Skin of body (tissue), 3 donors: ENCODE measurements at places on chromosomes 12 and 14. TPM values are rescaled to one million over a fixed set of nuclear protein-coding genes. Genes with fewer than 3 reads are reported as not detected.
A peak's percentile ranks its signal among the peaks of the same experiment; 100 is the strongest.

DNA sequence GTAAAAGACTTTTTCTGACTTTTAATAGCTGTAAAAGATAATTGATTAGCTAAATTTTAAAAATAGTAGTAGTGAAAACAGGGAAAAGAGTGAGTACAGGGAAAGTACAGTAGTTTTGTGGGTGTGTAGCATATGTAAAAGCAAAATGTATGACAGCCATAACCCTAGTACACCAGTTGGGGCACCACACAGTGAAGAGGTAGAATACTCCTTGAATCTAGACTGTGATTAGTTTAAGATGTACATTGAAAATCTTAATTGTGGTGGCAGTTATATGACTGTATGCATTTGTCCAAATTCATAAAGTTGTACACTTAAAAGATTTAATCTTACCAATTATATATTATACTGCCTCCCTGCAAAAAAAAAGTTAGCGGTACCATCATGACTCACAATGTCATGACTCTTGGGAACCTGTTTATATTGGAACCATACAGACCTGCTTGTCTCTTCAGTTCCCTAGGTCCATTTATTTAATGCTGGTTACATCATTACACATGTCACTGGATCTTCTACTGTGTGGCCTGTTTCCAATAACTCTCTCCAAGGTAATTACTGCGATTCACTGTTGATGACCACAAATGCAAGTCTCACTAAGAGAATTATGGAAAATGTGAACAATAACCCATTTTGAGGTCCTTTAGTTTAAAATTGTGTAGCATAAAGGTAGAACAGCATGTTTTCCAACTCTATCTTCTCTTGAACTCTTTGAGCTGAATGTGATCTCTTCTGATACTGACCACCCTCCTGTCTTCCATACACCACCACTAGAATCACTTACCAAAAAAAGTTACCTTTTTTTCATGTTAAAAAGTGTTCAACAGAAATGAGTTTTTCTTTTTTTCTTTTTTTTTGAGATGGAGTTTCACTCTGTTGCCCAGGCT lies 264.2 kb upstream of the AMIGO2 start:
- no peak for DNase-seq

DNA sequence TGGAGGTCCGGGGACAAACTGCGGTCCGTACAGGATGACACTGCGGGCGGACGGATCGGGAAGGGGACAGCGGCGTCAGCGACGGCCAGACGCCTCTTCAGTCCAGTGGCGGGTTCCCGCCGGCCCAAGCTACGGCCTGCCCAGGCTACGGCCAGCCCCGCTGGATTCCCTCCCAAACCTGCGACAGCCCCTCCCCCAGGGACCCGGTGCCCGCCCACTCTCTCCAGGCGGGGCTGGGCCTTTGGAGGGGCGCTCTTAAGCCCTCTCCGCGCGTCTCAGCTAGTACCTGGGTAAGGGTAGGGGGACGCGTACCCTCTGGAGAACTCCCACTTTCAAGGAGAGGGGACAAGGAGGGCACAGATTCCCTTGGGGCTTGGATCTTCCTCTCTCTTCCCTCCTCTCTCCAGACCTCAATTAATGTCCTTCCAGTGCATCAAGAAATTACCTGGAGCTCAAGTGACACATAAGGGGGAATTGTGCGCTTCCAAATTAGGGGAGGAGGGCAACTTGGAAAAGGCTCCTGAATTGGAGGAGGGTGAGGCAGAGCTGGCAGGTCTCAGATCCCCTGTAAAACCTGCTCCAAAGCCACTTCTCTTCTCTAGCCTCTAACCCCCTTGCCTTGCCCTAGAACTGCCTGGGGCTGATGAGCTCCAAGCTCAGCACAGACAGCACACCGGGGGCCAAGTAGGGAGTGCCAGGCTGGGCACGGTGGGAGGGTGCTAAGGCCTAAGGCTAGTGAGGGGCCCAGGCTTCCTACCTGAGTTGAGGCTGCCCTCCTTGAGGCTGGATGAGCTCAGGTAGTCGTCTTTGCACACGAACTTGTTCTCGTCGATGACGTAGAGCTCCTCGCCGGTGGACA lies 3.1 kb downstream of the LHX5 start:
- no peak for DNase-seq

DNA sequence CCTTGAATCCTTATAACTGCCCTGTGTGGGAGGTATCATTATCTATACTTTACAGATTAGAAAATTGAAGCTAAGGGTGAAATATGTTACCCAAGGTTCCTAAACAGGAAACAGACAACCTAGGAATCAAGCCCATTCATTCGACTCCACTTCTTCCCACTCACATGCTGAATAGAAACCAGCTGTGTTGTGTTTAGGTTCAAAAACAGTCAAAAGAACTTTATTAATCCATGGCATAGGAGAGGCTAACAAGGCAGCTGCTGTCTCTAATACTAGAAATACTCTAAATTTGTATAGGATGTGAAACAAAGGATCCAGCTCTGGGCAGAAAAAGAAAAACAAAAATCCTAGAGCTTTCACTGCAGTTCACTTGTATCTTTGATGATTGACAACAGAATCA lies 9.9 kb downstream of the AMDHD1 start:
- DNase-seq = no peak

DNA sequence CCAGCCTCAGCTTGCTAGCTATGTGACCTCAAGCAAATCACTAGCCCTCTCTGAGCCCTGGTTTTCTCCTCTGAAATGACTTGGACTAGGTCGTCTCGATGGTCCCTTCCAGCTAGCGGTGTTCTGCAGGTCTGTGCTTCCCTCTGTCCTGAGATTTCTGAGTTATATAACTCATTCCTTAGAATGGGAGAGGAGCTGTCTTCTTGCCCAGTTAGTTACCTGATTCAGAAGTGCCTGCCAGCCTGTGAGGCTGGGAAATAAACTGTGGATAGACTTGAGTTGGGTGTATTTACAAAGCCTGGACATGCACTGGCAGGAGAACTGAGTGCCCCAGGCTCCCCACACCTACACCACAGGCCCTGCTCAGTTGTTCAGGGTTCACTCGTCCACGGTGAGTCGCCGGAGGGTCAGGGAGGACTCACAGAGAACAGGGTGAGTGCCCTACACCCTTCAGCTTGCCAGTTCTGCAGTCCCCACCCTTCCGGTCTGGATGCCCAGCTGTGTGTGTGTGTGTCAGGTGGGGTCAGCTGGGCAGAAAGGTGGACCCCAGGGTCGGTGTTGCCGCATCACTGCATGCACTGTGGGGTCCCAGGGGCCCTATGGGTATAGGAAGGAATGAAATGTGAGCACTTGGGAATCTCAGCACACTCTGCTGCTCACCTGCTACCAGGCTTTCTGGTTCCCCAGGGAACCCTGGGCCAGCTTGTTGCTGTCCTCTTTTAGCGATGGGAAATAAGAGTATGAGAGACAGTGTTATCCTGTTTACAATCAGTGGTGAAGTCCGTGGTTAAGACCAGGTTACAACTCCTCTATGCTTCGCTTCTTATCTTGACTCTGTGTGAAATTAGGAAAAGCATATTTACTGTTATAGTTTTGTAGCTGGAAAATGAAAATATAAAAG lies 348.2 kb downstream of the DPF3 start:
- no peak for DNase-seq

DNA sequence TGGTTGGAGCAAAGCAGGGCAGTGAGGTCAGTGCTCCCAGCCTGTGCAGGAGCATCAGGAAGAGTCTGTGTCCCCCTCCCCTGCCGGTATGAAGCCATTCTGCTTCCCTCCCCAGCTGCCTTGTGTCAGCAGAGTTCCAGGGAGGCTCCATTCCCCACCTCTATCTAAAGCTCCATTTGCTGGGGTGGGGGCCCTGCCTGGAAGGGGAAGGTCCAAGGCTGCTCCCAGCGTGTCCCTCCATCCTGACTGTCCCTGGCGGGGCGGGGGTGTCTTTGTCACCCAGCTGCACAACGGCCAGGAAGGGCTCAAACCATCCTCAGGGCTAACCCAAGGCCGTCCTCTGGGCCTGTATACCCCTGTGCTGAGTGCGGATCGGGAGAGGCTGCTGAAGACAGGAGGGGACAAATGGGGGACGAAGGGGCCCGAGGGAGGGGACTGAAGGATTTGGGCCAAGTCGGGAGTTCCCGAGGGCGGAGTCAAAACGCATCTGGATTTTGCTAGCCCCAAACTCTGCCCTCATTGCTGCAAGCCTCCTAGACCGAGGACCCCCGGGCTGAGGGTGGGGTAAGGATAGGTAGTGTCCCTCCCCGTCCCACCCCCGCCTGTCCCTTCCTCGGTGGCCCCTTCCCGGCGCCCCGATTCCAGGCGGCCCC lies 748 bp upstream of the ACVRL1 start:
- peak; percentile 64 for DNase-seq

GRCh38 chr12:55838361-55838760 lies 4.4 kb downstream of the MMP19 start:
- DNase-seq = no peak

The MMP19 gene
- 18.2 TPM for total RNA-seq

The PRB2 gene
- total RNA-seq = 0.20 TPM

The TTC6 gene
- 0.10 TPM for total RNA-seq

DNA sequence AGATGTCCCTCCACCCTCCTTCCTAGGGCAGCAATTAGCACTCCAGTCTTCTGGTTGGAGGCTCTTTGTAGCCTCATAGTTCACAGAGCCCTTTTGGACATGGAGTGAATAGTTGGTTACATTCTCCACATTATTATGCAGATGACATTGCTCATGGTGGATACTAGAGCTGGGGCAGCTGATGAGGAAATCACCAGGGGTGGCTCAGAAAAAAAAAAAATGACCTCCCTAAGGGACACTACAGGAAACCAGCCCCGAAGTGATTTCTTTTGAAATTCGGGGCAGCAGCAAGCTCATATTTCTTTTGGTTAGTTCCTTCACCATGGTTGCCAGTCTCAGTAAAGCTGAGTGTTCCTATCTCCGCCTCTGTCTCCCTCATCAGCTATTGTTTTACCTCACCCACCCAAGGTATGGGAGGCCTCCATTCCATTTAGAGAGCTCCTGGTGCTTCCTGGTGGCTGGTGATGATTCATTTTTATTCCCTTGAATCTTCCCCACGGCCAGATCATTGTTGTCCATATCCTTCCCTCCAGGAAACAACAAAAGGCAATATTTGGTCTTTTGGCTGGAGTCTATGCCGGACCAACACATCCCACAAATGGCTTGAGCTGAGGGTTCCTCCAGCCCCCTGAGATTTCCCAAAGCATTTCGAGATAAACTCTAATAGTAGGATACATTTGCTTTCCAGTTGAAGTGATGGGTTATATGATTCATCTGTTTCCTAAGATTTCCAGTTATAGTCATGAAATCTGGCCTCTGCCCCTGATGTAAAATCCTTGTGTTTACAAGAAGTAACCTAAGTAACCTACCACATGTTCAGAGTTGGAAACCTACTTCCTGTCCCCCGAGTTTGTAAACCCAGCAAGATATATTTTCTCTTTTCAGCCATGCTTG lies 56.2 kb upstream of the NID2 start:
- DNase-seq = peak; percentile 7

The ESRRB gene
- total RNA-seq = 0.59 TPM

DNA sequence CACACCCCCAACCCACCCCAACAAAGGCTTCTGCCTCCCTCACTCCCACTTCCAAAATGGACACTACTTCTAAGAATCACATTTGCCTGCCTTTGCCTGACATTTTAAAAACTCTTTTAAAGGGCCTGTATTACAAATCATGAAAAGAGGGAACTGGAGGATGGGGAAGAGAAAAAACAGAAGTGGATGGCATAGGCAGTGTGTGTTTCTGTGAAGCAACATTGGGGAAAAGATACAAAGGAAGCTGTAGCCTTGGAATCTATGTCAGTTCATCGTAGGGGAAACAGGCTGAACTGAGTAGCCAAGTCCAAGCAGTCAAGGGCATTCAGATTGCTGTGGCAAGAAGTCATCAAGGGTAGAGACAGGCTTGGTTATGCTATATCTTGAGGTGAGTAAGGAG lies 273.9 kb downstream of the BTG1 start:
- no peak for DNase-seq

- DNase-seq = no peak
Observed at GRCh38 chr14:95480887-95481226, 35.6 kb downstream of the SYNE3 start.

The PLEKHG7 gene
- total RNA-seq = not detected

DNA sequence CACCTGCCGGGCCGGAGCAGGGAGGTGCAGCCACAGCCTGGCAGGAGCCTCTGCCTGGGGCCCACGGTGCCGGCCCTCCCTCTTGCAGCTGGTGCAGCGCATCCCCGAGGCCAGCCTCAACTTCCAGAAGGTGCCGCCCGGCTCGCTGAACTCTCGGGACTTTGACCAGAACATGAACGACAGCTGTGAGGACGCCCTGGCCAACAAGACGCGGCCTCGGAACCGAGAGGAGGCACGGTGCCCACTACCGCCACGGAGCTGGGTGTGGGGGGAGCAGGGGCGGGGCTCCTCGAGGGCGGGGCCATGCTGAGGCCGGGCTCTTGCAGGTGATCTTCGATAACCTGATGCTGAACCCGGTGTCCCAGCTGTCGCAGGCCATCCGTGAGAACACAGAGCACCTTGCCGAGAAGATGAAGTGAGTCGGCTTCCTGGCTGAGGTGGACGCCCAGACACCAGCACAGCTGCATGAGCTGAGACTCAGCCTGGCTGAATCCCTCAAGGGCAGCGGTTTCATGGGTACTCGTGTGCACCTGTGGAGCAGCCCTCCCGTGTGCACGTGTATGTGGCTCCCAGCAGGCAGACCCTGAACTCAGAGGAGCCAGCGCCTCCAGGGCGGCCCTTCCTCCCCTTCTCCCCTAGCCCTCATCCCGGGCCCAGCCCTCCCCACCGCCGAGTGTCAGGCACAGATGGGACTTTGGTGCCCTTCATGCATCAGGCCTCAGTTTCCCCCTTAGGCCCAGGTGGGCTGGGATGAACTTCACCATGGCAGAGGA lies 28.6 kb downstream of the CEP170B start:
- no peak for DNase-seq

- no peak for DNase-seq
Observed at GRCh38 chr12:84150201-84150600, 762.4 kb downstream of the SLC6A15 start.

The SLC10A1 gene
- not detected for total RNA-seq

DNA sequence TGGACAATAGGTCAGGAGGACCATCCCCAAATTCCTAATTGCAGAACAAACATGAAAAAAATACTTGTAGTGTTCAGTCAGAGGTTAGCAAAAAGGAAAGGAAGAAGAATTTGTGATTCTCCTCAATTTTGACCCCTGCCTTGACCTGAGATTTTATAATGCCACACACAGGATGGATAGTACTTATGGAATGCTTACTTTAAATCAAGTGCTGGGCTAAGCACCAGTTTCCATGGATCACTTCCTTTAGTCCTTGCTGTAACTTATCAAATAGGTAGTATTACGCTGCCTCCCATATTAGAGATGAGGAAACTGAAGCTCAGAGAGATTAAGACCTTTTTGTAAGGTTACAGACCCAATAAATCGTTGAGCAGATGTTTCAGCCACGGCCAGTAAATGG lies 81.2 kb upstream of the OVCH1 start:
- no peak for DNase-seq
